ENCODE measurements at places on chromosomes 5 and 9. TPM values are rescaled to one million over a fixed set of nuclear protein-coding genes. Genes with fewer than 3 reads are reported as not detected.

DNA sequence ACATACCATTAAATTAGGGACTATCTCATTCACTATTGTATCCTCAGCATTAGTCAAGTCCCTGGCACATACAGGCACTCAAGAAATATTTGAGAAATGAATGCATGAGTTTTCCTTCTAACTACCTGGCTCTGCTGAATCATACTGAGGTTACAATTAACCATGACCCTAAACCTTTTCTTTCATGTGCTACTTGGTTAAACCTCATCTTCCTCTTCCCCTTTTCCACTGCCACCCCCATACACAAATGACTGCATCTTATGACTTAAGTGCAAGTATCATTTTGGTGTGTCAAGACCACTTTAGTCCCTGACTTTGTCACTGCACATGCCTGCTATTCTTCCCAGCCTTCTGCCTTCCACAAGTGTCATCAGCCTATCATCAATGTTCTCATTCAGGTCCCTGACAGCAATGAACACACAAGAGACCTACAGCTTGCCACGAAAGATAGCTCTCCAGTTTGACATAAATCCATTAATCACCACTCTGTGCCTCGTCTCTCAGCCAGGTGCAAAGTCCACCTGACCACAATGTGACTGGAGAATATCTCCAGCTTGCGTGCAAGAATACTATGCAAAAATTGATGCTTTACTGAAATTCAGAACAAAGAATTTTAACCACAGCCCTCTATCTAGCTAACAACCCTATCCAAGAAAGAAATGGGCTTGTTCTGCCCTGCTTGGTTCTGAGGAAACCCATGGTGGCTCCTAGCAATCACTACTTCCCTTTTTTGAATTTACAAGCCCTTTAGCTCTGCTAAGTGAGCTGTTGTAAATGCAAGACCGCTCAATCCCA, 74.5 kb downstream of the MAPKAP1 start:
- peak; percentile 87 for DNase-seq

DNA sequence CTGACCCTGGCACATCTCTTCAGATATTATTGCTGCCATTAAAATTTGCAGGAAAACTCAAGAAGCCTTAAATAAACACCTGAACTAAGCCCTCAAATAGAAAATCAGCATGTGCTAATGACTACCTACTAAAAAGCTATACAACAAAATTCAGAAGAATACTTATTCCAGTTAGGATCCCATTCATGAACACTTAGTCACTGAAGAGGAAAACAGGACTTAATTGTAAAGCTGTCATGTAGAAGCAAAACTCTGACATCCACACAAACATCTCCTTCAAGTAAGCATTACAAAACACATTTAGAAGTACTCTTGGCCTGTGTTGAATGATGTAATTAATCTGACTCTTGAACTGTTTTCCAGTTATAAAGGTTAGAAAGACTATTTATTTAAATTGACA, 19.9 kb downstream of the ELL2 start:
- peak; percentile 41 for DNase-seq

- no peak for DNase-seq
Measured at GRCh38 chr9:92589923-92590322, 54.1 kb upstream of the ECM2 start.

GRCh38 chr9:10614196-10614800, 1.5 kb upstream of the PTPRD start:
- DNase-seq, result no peak

GRCh38 chr5:132500244-132500930, 9.8 kb upstream of the IRF1 start:
- no peak for DNase-seq

DNA sequence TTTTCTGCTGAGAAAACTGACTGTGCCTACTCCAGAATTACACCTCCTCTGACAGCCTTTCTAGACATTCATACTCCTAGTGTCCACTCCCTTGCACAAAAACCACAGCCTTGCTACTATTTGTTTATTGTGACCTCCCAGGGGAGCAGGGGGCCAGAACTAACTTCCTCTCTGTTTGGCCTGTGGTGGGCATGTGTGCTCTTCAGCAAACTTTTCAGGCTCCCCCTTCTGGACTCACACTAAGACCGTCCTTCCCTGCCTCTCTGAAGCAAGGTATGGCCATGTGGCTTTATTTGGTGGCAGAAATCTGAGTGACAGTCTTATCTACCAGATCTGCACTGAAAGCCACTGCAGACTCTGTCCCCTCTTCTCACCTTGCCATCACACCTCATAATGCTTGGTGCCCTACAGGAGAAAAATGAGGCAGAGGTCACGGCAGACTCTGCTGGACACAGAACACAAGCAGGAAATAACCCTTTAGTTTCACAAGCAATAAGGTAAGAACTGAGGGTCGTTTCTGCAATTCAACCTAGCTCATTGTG, 28.2 kb downstream of the LIFR start:
- peak; percentile 17 for DNase-seq

GRCh38 chr5:35920890-35921289, 17.5 kb downstream of the CAPSL start:
- DNase-seq, result no peak

DNA sequence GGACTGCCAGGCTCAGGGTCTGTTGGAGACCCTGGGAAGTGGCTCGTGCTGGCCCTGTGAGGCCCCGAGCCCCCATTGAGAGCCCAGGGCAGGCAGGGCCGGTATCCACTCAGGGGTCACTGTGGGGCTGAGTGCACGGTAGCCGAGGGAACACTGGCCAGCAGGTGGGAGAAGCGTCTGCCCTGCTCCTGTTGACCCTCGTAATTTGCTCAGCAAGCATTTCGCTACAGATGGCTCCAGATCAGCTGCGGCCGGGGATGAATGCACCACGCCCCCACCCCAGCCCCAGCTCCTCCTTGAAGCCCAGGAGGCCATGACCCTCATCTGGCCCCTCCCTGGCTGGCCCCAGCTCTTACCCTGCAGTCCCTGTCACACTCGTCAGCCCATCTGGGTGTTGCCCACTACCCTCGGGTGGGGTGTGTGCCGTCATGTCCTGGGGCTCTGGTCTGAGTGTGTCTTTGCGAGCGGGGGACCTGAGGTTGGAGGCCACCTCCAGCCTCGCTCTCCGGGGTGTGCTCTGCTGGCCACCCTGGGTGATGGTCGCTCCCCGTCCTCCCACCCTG, 6.1 kb upstream of the NRARP start:
- no peak for DNase-seq

The SMIM3 gene
- total RNA-seq, result 73.1 TPM

The LNPEP gene
- 22.8 TPM for total RNA-seq

Measured in M059J (cell line).